ENCODE measurements at places on chromosomes 7 and 10.

DNA sequence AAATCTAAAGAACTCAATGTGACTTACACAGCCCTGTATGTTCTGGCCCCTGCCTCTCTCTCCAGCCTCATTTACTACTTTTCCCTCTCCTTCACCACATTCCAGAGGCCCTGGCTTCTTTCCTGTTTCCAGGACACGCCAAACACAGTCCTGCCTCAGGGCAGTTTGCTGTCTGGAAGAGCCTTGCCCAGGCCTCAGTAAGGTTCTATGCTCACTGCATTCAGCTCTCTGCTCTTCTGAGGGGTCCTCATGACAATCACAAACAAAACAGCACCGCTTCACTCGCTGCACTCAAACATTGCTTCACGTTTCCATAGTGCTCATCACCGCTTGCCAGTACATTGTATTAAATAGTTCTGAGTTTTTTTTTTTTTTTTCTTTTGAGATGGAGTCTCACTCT, 35.1 kb upstream of the GARS1 start:
- no peak for DNase-seq

DNA sequence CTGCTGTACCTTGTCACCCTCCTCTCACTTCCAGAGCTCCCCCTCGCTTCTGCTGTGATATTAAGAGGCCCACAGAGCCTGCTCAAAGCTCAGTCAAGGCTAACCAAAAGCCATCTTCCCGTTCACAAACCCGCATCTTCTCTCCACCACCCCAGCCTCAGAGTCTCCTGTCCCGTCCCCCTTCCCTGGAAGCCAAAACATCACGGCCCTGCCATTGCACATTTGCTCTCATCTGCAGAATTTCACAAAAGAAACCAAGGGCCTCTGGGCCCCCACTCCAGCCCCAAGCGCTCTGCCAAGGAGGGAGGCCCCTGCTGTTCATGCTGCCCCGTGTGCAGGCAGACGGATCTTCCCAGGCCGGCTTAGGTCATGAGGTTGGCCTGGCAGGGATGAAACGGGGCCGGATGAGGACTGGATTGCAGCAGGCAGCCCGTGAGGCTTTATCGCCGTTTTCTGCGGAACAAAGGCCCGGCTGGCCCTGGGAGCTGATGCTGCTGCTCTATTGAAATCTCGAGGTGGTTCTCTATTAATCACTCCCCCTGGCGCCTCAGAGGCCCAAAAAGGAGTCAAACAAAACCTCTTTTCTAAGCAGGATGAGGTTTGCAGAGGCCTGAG, 31.6 kb upstream of the FOXK1 start:
- no peak for DNase-seq

DNA sequence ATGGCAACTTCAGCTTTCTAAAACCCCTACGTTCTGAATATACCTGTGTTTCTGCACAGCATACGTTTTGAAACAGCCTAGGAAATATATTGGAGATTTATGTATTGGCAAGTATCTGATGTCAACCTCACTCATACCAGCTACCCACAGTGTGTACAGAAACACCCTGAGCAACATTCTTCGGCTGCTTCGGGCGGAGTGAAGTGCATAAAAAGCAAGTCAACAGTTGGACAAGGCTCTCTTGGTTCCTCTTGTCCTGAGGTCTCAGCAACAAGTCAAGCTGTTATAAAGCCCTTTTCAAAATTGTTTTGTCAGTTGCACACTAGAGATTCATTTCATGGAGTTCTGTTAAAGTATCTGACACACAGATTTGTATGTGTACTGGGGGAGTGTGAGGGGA, 40.0 kb upstream of the PAPSS2 start:
- no peak for DNase-seq

- DNase-seq, result no peak
Observed at GRCh38 chr7:1105189-1105588, 17.3 kb downstream of the GPER1 start.

DNA sequence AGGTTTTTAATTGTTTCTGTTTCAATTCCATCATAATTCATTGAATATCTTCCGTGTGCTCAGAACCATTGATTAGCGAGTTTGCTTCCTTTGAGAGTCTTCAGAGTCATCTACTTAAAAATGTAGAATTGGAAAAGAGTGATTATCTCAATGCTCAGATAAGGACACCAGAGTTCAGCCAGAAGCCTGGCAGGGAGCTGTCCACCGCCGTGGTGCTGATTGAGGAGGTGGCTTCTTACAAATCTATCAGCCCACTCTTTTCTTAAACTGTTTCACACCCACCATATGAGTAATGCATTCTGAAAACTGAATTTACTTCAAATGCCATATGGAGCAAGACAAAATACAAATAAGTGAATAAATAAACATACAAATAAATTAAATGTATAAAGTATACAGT, 79.3 kb downstream of the INSYN2A start:
- DNase-seq, result no peak

DNA sequence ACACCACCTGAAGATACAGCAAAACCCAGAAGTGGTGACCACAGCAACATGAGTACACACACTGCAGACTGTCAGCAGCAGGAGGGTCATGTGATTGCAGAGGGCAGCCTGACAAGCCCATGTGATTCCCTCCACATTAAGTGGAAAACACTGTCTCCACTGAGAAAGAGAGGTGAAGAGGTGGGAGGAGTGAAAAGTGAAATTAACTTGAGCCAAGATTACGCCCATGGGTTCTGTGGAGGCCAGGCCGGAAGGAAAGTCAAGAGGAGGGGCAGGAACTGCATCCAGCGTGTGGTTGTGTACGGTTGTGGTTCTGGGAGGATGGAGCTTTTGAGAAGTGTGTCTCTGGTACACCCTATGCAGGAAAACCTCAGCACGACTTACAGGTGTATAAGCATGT, 138.5 kb downstream of the PLXNA4 start:
- DNase-seq, result no peak

DNA sequence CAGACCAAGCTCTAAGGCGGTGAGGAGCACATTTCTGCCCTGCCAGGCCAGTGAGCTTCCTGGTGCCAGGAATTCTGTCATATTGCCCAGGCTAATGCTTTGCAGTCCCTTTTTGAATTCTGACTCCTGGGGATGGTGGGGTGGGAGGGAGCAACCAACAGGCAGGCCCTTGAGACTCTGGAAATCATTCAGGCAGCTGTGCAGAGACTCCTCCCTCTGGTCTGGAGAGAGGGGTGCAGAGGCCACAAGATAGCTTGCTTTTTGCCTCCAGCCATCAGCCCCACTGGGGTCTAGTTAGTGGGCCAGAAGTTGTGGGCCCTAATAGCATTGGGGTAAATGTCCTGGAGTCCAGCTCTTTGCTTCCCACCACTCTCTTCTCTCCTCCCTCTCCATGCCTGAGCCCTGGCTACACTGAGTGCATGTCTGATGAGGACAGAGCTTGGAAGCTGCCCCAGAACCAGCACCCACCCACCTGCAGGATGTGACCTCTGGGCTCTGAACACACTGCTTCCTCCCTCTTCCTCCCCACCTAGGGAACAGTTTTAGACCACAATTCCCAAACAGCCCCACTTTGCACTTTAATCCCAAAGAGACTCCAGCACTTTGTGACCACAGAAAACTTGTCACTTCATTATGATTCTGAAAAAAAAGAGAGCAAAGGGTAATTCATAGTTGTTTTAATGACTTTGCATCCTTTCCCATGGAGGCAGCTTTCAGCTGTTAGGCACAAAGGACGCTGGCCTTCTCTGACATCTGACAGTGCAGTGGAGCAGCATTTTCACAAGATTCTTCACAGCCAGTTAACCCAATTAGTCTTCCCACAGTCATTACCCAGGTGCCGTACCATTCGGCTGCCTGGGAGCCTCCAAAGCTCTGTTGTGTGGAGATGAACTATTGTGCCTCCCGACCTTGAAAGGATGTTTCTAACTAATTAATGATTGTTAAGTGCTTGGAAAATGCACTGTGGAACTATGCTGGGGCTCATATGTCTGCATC, 262.5 kb downstream of the TRIL start:
- DNase-seq, result no peak

DNA sequence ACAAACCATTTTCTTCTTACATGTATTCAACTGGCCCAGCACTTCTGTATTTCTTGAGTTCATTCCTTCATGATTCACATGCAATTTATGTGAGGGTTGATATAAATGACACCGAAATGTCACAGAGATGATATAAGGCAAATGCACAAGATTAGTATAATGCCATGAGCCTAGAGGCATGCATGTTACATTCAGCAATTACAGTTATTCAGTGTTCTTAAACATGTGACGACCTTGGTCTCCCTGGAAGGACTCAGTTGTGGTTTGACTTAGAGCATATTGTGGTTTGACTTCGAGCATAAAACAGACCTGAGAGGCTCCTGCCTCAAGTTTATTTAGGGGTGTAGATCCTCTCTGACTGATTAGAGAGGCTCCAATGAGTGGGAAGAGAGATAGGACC, 752.1 kb upstream of the POM121L12 start:
- no peak for DNase-seq

DNA sequence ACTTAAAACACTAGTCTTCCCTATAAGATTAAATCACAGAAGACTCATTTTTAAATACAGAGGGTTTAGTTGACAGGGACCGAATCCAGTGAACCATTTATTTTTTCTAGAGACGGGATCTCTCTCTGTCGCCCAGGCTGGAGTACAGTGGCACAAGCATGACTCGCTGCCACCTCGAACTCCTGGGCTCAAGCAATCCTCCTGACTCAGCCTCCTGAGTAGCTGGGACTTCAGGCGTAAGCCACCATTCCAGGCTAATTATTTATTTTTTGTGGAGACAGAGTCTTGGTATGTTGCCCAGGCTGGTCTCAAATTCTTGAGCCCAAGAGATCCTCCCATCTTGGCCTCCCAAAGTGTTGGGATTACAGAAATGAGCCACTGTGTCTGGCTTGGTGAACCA, 20.9 kb upstream of the LYZL1 start:
- DNase-seq, result no peak

GRCh38 chr7:12706900-12707536, 19.6 kb downstream of the ARL4A start:
- DNase-seq, result no peak

- no peak for DNase-seq
Observed at GRCh38 chr10:117638200-117638599, 95.7 kb downstream of the EMX2 start.

DNA sequence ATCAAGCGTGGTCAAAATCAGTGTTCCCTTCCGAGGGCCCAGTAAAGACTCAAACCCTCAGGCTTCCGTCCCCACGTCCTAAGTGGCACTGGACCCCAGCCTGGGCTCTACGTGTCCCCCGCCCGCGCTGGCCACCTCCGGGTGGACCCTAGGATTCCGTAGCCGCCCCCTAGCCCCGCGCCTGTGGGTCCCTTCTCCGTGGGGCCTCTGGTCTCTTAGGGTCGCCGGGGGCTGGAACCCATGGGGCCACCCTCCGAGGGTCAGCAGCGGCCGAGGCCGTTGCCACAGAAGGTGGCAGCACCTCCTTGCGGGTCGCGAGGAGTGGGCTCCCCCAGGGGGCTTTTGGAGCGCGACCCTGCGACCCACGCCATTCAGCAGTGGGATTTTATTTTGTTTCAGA, 170.5 kb upstream of the EEPD1 start:
- no peak for DNase-seq

DNA sequence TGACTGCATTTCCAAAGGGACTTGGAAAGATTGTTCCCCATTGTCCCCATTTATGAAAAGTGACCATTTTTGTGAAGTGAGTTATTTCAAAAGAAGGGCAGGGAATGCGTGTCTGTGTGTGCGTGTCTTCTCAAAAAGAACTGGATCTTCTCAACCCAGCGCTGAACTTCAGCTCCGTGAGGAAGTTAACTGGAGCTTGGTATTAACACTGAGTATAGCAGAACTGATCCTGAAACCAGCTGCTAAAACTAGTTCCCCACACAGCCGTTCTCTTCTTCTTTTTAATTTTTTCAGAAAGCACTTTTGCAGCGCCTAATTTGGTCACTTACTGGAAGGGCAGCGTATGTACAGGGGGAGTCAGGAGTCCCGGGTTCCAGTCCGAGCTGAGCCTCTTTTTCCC, 45.8 kb upstream of the PLEKHA1 start:
- no peak for DNase-seq

DNA sequence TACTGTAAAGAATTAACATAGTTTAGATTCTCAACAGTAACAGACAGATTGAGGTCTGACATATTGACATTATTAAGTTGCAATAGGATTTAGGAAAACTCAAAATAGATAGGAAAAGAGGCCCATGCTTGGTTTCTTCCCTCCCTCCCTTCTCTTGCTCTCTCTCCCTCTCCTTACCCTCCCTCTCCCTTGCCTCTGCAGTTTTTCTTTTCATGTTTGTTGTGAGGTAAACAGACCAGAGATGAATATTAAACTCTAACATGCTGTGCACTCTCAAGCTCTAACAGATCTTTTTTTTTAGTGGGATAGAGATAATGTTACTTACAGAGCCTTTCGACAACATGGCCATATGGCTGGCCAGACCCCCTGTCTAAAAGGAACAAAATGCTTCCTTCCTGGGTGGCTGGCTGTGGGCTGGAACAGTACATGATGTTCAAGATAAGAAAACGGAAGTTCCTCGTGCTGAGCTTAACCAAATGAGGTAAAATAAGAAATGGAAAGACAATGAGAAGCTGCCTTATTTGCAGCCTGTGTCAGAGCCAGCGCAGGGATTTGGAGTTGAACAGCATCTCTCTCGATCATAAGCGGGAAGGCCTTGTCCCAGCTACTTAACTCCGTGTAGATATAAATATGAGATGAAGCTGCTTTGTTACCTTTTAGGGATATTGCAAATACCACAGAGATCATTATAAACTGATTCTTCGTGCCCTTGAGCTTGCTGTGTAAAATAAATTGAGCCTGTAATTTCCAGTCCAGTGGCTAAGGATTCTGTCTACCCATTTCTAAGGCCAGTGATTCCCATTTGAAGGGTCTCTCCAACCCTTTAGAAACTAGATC, 391.9 kb upstream of the NPVF start:
- no peak for DNase-seq

- DNase-seq, result no peak
Observed at GRCh38 chr7:30462179-30462578, 16.4 kb downstream of the NOD1 start.

- DNase-seq, result no peak
Observed at GRCh38 chr10:59894114-59894513, 12.2 kb downstream of the CCDC6 start.

DNA sequence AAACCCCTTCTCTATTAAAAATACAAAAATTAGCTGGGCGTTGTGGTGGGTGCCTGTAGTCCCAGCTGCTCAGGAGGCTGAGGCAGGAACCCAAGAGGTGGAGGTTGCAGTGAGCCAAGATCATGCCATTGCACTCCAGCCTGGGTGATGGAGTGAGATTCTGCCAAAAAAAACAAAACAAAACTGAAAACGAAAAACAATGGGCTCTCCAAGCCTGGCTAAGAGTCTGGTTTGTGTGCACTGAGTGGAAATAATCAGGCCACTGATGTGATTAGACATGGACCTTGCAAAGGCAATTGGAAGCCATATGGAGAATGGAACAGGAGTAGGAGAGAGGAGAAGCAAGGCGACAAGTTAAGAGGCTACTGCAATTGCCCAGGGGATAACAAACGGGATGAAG, 60.1 kb upstream of the GSDME start:
- no peak for DNase-seq

- no peak for DNase-seq
Observed at GRCh38 chr7:19239951-19240350, 94.7 kb upstream of the FERD3L start.

- no peak for DNase-seq
Observed at GRCh38 chr10:129396021-129396722, 70.9 kb upstream of the MGMT start.

- DNase-seq, result no peak
Observed at GRCh38 chr10:115141254-115141653, 48.1 kb downstream of the ATRNL1 start.
